NCI-H2107 (cell line): ENCODE measurements at places on chromosomes 1 and 21.

DNA sequence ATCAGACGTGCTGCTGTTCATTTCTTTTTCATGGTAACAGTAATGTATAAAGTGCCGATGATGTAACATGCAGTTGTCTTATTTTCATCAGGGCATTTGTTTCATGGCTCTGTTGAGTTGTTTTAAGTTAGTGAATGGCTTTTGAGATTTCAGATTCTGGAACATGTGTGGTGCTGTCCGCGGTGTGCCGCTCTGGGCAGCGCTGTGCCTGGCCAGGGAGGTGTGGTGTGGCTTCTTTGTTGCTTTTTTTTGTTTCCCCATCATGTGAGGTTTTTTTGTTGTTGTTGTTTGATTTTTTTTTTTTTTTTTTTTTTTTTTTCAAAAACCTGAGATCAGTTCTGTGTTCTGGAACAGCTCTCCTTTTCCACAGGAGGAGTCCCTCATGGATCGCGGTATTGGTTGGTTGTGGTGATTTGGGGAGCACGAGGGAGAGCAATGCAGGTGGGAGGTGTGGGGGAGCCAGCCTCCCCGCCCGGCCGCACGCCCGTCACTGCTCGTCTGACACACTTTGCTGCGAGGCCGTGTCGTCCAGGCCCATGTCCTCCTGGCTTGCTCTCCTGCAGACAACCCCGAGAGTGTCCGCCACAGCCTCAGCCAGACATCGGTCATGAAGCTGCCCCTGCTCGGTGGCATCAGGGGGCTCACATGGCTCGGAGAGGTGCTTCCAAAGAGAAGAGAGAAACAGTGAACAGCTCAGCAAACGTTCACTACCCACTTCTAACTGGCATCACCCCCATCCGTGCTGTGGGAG, 33.6 kb downstream of the NTPCR start:
- no peak for DNase-seq

DNA sequence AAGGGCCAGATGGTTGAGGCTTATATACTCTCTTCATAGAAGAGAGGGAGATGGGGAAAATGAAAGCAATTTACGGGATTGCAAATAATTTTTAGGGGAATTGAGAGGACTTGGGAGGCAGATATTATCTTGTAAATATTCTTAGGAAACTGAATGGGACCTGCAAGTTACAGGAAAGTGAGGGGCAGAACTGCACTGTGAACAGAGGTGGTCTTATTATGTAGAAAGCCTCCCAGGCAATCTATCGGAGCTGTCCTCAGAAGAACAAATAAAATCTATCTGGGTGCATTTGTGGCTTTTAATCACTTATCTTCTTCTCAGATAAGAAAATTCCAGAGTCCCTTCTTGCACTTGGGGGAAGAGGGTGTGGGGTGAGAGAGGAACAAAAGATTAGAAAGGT, 223.5 kb downstream of the RHOU start:
- DNase-seq: no peak

GRCh38 chr1:52544665-52545525, 8.0 kb downstream of the TUT4 start:
- DNase-seq: no peak

DNA sequence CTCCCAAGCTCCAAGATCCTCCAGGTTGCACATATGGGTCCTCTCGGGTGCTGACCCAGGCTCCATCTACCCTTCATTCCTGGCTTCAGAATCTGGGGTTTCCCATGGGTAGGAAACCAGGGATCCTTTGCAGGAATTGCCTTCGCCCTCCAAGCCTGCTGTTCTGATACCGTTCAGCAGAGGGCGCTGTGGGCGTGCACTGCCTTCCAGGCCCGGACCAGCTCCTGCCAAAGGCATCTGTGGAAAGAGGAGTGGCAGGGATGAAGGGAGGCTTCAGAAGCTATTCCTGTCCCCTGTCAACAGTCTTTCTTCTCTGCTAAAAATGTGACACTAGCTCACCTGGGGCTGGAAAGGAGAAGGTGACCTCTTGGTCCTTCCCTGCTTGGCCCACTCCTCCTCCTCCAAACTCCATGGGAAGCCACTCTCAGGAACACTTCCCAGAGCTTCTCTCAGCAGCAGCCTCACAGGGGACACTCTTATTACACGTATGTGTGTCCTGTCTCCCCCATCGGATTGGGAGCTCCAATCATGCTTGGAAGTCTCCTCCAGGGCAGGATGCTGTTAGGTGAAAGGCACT, 71.2 kb downstream of the VWA5B1 start:
- no peak for DNase-seq

GRCh38 chr1:179767996-179768395, 24.9 kb downstream of the FAM163A start:
- no peak for DNase-seq

GRCh38 chr1:228177721-228178710, 12.4 kb downstream of the IBA57 start:
- DNase-seq: no peak

DNA sequence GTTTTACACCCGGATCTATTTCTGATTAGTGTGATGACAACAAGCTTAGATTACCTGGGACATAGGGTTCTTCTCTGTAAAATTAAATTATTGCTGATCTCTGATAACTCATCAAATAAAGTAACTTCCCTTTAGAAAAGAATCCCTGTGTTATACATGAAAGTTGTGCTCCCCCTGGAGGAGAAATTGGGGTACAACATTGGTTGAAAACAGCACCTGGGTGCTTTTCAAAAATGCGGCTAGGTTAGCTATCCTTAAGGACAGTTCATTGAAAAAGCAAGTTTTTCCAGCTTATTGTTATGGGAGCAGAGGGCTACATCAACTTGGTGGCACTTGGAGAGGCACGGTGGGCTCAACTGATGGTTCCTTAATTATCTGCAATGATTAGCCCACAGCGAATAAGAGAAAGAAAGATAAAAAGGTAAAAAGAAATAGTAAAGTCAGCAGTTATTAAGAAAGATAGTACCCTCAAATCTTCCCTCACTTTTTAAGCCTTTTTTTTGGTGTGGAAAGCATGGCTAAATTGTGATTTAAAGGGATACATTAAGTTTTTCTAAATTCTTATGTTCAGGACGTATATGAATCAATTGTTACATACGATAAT, 97.8 kb downstream of the FMN2 start:
- DNase-seq: no peak

- DNase-seq: no peak
These were observed 824.6 kb upstream of the NEGR1 start for GRCh38 chr1:73106931-73107330.

GRCh38 chr1:206716870-206717673, 32.4 kb downstream of the MAPKAPK2 start:
- no peak for DNase-seq

GRCh38 chr1:116567790-116568661, 2.8 kb downstream of the CD58 start:
- no peak for DNase-seq

- no peak for DNase-seq
These were observed 48.9 kb downstream of the SLC35D1 start for GRCh38 chr1:67005068-67005467.
